ENCODE measurements at places on chromosomes 2 and 18.

GRCh38 chr2:69381337-69381737 lies 5.7 kb downstream of the GFPT1 start:
- no peak for DNase-seq

GRCh38 chr2:10704034-10704594 lies 14.3 kb upstream of the NOL10 start:
- DNase-seq: no peak

DNA sequence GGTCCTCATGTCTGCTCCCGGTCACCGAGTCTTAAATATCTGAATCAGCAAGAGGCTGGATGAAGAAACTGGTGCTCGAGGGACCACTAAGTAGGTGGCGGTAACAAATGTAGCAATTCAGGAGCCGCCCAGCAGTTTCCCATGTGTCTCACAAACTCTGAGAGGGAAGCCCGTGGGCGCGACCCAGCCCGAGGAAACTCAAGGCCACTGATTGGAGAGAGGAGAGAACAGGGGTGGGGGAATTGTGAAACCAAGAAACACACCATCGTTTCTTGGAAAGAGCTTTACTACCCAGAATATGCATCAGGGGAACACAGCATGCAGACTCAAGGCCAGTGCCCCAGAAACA lies 10.8 kb downstream of the MLPH start:
- no peak for DNase-seq

DNA sequence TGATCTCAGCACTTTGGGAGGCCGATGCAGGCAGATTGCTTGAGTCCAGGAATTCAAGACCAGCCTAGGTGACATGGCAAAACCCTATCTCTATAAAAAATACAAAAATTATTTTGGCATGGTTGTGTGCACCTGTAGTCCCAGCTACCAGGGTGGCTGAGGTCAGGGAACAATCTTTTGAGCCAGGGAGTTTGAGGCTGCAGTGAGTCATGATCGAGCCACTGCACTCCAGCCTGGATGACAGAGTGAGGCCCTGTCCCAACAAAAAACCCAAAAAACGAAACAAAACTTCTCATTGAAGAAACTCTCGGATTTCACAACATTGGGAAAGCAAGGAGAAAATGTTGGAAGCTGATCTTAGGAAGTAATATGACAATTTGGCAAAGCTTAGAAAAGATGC lies 317.3 kb upstream of the MGAT5 start:
- no peak for DNase-seq

- peak; percentile 70 for DNase-seq
Measured at GRCh38 chr2:10287761-10288160, 14.9 kb upstream of the HPCAL1 start.

DNA sequence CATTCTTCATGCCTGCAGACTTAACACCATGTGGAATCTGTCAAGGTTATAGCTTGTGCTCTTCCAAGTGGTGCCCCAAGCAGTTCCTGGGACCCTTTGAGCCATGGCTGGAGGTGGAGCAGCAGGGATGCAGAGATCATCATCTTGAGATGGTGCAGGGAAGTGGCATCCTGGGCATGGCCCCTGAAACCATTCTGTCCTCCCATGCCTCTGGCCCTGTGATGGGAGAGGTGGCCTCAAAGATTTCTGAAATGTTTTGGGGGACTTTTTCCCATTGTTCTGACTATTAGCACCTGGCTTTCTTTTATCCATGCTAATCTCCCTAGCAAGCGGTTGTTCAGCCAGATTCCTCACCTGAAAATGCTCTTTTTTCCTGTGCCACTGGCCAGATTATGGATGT lies 10.3 kb upstream of the TMEM37 start:
- DNase-seq: no peak

DNA sequence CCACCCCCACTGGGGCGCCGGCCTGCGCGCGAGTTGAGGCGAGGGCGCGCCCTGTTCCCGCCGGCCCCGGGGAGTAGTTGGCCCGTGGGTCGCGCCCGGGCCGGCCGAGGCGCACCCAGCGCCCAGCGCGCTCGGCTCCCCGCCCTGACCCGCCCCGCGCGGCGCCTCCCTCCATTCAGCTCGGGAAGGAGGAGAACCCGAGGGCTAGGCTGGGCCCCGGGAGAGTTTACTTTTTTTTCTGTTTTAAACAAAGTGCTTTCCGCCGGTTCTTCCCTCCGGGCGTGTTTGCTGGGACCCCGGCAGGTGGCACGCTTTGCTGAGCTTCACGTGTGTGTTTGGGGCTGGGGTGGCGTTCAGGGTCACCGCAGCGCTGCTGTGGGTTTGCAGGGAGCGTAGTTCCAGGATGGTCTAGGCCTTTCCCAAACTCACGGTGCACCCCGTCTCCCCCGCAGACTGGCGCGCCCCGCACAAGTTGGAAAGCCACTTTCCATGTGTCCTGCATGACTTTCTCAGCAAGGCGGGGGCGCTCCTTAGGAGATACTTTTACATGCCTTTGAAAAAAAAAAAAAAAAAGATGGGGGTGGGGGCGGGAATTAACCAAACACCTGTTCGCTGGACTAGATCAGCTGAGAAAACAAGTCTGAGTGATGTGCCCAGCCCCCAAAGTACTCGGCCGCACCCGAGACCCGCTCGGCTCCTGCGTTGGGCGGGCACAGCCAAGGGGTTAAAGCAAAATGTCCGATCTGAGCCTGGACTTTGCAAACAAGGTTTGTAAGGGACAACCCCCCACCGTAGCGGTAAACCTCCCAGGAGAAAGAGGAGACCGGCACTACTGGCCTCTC lies 825 bp downstream of the ITGA6 start:
- no peak for DNase-seq

- DNase-seq: no peak
Measured at GRCh38 chr2:195021711-195022507, 635.1 kb upstream of the SLC39A10 start.

GRCh38 chr2:139790807-139791752 lies 1010.9 kb upstream of the NXPH2 start:
- no peak for DNase-seq

DNA sequence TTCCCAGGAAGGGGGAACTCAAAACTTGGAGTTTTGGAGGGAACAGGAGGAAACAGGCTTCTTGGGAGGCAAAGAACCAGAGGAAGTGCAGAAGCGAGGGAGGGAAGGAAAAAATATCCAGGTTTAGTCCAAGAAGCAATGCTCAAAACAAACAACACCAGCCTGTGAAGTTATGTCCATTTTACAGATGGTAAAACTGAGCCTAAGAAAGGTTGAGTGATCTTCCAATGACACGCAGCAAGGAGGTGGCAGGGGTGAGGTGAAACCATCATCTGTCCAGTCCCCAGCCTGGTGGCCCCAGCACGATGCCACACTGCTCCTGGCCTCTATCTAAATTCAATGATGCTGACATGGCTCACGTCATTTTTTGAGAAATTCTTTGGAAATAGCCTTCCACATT lies 10.8 kb downstream of the DNMT3A start:
- DNase-seq: no peak

- no peak for DNase-seq
Measured at GRCh38 chr2:156199588-156199987, 132.9 kb downstream of the NR4A2 start.

DNA sequence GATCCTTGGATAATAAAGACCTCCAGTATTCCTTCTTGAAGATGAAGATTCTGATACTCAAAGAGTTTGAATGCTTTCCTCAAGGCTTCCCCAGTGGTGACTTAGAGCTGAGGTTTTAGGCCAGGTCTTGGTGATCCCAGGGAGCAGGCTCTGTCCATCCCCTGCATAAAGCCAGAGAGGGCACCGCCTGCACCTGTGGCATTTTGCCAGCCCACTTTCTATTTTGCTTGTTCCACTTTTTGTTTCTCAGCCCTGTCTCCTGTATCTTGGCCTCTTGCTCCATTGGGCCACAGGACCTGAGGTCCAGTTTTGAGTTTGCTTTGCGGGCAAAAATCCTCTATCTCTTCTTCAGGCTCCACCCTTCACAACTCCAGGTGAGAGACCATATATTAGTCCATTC lies 6.7 kb upstream of the SCYGR1 start:
- no peak for DNase-seq

DNA sequence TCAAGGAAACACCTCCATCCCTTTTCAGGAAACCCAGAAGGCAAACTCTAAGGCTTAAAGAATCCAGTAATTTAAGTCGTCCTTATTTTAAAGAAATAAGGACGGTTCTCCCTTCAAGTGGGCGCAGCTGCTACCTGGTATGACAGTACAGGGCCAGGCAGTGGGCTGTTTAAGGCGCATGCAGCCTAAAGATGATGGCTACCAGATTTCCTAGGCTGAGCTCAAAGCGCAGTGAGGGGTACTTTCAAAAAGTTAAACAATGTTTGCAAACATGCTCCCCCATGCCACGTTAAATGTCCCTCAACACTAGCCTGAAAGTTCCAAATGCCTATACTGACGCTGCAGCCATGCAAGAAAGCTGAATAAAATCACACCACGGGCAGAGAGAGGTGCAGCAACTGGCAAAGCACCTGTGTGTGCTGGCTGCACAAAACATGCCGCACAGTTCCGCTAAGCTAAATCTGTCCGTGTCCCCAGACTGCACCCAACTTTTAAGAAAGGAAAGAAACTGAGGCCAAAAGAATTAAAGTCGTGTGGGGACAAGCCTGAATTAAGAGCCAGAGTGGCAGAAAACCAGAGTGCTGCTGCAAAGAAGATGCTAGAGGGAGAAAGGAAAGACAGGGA lies 583 bp downstream of the HIBCH start:
- DNase-seq: no peak

DNA sequence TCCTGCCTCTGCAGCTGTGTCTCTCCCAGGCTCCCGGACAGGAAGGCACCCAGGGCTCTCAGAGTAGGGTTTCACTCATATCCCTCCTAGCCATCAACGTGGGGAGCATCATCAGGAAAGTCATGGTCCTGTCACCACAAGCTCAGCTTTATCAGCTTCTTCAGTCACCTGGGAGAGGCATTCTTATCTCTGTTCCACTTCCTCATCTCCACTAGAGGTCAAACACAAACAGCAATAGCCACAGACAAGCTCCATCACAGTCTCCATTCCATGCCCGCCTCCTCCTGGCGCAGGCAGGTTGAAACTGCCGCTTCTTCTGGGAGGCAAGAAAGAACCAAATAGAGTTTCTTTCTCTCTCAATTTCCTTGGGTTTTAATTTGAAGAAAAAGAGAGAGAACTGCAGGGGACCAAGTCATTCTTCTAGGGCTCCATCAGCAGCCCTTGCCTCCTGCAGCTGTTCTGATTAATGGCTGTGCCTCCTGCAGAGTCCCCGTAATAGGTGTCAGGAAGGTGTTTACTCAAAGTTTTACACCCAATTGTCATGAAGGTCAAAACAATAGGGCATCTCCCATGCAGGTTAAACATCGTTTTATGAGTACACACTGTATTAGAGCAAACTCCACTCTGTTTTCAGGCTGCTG lies 377.9 kb downstream of the TMEM182 start:
- DNase-seq: no peak

- DNase-seq: no peak
Measured at GRCh38 chr2:222050981-222051380, 247.8 kb downstream of the PAX3 start.

DNA sequence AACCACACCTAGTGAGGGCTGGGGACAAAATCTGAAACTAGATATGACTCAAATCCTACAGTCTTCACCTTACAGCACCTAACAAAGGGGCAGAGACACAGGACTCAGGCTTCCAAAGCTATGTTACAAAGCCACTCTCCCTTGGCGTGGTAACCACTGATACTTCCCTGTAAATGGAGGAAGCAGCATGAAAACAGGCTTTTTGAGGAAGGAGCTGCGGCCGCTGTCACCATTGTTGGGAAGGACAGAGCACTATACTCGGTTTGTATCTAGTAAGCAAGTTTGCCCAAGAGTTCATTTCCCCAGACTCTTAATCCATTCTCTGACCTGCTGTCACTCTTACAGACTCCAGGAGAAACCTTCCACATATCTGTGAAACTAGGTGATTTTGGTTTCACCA lies 60.3 kb downstream of the LONRF2 start:
- DNase-seq: no peak

DNA sequence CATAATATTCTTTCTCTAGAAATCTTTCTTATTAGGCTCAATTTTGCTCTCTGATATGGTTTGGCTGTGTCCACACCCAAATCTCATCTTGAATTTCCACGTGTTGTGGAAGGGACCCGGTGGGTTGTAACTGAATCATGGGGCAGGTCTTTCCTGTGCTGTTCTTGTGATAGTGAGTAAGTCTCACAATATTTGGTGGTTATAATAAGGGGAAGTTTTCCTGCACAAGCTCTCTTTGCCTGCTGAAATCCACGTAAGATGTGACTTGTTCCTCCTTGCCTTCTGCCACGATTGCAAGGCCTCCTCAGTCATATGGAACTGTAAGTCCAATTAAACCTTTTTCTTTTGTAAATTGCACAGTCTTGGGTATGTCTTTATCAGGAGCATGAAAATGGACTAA lies 73.8 kb downstream of the CAVIN2 start:
- no peak for DNase-seq

DNA sequence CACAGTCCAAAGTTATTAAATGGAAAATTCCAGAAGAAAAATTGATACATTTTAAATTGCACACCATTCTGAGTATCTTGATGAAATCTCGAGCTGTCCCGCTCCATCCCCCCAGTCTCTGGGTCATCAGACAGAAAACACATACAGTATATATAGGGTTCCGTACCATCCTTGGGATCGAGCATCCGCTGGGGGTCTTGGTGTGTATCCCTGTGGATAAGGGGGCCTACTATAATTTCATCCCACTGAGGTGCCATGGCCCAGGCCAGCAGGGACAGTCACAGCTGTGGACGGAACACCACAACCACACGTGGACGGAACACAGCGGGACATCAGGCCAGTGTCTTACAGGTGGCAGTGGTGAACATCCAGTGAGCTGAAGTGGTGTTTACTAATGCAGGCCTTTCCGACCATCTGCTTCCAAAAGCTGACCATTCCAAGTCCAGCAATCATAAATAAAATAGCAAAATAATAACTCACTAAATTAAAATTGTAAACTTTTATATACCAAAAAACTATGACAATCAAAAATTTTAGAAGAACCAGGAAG lies 14.0 kb downstream of the TWIST2 start:
- no peak for DNase-seq

GRCh38 chr2:74464406-74464805 lies 776 bp downstream of the MOGS start:
- DNase-seq: no peak

DNA sequence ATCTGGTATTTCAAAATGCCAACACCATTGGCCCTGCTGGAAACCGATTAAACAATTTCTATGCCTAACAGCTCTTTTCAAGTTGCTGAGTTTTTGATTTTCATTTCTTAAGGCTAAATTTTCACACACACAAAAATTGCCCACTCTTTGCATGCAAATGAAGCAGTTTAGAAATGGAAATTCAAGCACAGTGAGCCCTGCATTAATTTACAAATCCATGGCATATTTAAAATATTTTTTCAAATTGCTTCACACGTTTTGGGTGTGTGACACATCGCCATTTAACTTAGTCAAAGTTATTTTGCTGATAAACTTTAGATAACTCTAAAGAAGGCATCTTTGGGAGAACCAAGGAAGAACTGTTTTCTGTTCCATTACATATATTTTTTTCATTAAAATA lies 184.8 kb downstream of the TXNL1 start:
- no peak for DNase-seq
